ENCODE measurements at places on chromosomes 11 and 22. TPM values are rescaled to one million over a fixed set of nuclear protein-coding genes. Genes with fewer than 3 reads are reported as not detected.

The ZNF280A gene
- 0.09 TPM for total RNA-seq

- DNase-seq, result no peak
- H3K36me3 ChIP-seq, result peaks cover 51% of the 10 kb centered on the region
- no peaks in the 10 kb centered on the region for H3K4me1 ChIP-seq
Measured at GRCh38 chr22:19051381-19052072, 70.7 kb downstream of the DGCR2 start.

DNA sequence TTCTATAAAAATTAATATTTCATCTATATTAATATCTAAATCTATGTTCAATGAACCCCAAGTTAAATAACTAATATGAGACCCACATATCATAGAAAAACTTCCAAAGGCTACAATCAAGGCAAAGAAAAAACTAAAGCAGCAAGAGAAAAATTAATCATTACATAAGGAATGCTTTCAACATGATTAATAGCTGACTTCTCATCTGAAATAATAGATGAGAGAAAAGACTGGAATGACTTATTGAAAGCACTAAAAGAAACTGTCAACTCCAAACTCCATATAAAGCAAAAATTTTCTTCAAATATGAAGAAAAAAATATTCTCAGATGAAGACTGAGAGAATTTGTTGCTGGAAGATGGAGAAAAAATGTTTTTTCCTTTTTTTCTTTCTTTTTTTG, 13.0 kb downstream of the TRIM5 start:
- H3K27ac ChIP-seq, result no peak overlapping the region
- peaks cover 18% of the 10 kb centered on the region for H3K36me3 ChIP-seq
- no peak overlapping the region for H3K4me3 ChIP-seq
- no peak for DNase-seq

The ETS1 gene
- 35.3 TPM for total RNA-seq

- DNase-seq, result no peak
- no peak overlapping the region for H3K4me3 ChIP-seq
- H3K27ac ChIP-seq, result no peak overlapping the region
Measured at GRCh38 chr22:18062421-18062820, 15.4 kb upstream of the PEX26 start.

- peaks cover 6% of the 10 kb centered on the region for H3K4me1 ChIP-seq
- no peak overlapping the region for H3K27ac ChIP-seq
- H3K27me3 ChIP-seq, result no peaks in the 10 kb centered on the region
- no peak overlapping the region for H3K4me3 ChIP-seq
- peaks cover 4% of the 10 kb centered on the region for H3K36me3 ChIP-seq
Measured at GRCh38 chr22:33271390-33272161, 213.4 kb upstream of the SYN3 start.

- peak overlapping the region; percentile 80 for H3K4me3 ChIP-seq
- peaks cover 8% of the 10 kb centered on the region for H3K4me1 ChIP-seq
- H3K27ac ChIP-seq, result peak overlapping the region; percentile 94
- no peaks in the 10 kb centered on the region for H3K36me3 ChIP-seq
Measured at GRCh38 chr11:32893343-32894148, 935 bp downstream of the QSER1 start.

DNA sequence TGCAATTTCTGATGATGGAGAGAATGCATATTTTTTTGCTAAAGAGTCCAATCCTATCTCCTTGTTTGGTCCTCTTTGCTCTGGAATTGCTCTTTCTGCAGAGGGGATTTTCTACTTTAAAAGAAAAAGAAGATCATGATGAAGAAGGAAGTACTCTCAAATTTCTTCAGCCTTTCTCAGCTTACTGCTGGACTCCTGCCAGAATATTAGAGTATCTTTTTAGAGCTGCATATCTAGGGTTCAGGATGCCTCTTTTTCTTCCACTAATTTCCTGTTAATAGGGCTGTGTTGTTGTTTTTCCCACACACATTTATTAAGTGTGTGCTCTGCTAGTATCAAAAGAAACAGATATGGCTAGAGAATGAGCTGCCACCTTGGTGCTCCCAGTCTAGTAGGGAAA, 18.2 kb downstream of the UBASH3B start:
- H3K27me3 ChIP-seq, result no peaks in the 10 kb centered on the region
- no peak overlapping the region for H3K27ac ChIP-seq
- no peak overlapping the region for H3K4me3 ChIP-seq
- peak; percentile 70 for DNase-seq
- H3K36me3 ChIP-seq, result peaks cover 3% of the 10 kb centered on the region

The SCGB1A1 gene
- total RNA-seq, result not detected

DNA sequence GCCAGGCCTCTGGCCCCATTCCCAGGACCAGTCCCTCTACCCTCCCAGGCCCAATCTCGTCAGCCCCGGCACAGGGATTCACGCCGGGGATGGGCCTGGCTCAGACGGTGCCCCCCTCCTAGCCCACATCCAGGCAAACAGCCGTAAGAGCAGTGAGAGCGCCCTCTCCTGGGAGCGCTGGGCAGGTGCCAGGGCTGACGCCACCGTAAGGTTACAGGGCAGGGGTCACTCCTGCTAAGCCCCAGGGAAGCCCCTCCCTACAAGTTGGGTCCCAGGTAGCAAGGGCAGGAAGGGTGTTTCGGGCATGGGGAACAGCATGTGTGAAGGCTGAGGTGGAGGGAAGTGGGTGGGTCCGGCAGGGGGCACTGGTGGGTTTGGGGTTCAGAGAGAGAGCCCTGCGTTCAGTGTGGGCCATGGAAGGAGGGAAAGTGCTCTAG, 19.2 kb upstream of the PPARA start:
- no peak overlapping the region for H3K27ac ChIP-seq
- no peak overlapping the region for H3K4me3 ChIP-seq

DNA sequence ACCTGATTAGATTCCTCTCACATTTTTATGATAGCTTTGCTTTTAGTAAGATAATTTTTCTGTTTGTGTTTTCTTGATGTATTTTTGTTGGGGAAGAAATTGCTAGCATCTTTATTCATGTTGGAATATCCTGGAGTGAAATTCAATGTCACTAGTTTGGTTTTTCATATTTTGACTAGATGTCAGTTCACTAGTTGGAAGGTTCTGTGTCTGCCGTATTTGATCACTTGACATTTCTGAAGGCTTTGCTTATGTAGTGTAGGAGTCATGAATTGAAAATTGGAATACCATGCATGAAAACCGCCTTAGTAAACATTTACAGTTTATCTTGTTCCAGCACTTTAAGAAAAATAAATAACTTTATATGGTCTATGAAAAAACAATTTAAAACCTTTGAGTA, 348.4 kb downstream of the AASDHPPT start:
- no peaks in the 10 kb centered on the region for H3K4me1 ChIP-seq
- no peaks in the 10 kb centered on the region for H3K27me3 ChIP-seq
- H3K27ac ChIP-seq, result no peak overlapping the region
- no peak overlapping the region for H3K4me3 ChIP-seq
- no peak for DNase-seq

GRCh38 chr11:134097166-134097565, 28.3 kb downstream of the JAM3 start:
- H3K36me3 ChIP-seq, result no peaks in the 10 kb centered on the region
- H3K27me3 ChIP-seq, result no peaks in the 10 kb centered on the region
- no peak for DNase-seq
- H3K27ac ChIP-seq, result no peak overlapping the region
- no peak overlapping the region for H3K4me3 ChIP-seq
- no peaks in the 10 kb centered on the region for H3K4me1 ChIP-seq
